EL (cell line): ENCODE measurements at places on chromosomes 13 and 19.

DNA sequence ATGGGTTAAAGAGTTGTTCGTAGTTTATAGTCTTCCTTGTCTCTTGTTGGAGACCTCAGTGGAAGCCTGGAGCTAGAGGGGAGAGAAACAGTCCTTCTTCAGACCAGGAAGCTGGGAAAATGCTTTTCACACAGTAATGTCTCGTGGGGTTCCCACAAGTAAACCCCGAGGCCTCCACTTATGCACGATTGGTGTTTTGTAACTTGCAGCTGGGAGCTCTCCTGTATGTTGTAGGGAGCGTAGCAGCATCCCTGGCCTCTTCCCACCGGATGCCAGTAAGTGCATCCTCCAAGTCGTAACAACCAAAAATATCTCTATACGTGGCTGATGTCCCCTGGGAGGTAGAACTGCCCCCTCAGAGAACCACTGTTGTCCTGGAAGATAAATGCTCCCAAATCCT lies 3.5 kb downstream of the CHAF1A start:
- DNase-seq: no peak

GRCh38 chr19:40754611-40755247 lies 3.7 kb downstream of the SNRPA start:
- DNase-seq: peak; percentile 40

GRCh38 chr13:112984954-112985802 lies 16.2 kb downstream of the MCF2L start:
- no peak for DNase-seq

GRCh38 chr13:50412046-50412617 lies 396.9 kb downstream of the KCNRG start:
- peak; percentile 9 for DNase-seq

- no peak for DNase-seq
Measured at GRCh38 chr13:78868991-78869390, 210.0 kb upstream of the OBI1 start.

DNA sequence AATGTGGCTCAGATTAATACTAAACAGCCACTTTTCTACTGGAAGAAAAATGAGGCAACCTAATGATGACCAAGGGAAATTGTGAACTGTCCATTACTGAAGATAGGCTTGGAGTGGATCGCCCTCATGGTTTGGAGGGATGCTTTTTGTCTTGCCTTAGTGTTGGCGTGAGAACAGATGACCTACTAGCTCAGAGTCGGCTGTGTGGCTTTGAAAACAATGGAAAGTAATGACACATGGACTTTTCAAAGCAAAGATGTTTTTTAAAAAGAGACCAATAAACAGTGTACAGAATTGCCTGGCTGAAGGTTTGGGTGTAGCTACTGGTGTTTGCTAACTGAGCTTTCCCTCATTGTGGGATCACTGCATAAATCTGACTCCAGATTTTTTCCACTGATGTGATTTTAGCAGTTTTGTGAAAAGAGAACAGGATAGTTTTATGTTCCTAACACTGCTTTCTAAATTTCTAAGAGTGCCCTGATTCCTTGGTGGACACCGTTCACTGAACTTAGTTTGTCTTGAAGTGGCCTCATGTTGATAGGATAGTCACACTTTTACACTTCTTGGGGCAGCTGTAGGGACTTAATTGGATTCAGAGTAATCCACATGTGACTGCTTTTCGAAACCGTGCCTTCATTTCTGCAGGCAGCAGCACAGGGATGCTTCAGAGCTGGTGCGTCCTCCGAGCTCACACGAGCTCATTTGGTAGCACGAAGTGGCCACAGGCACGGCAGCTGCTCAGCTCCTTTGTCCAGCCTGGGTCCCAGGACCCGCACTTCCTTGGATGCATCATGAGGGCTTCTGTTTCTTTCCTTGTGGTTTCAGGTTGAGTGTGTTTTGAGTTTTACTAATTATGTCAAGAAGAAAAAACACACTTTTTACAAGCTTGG lies 4.3 kb downstream of the CEBPG start:
- DNase-seq: no peak

- no peak for DNase-seq
Measured at GRCh38 chr13:47929156-47929555, 71.9 kb downstream of the SUCLA2 start.

DNA sequence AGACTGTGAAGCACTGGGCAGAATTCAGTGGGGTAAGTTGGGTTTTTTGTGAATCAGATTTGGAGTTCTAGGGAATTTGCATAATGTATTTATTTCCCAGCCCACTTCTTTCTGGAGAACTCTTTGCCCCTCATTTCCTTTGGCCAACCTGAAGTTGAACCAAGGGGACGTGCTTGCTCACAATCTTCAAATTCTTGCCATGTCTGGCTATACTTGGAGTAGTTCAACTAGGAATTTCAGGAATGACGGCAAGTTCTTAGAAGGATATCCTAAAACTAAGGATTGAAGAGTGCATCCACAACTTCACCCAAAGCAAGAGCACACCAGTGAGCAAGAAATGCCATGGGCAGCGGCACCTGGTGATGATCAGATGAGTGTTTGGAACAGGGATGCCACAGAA lies 88.5 kb downstream of the TEX26 start:
- DNase-seq: no peak

GRCh38 chr13:106424805-106425204 lies 110.7 kb downstream of the EFNB2 start:
- no peak for DNase-seq

- no peak for DNase-seq
Measured at GRCh38 chr13:29624997-29625396, 29.5 kb upstream of the SLC7A1 start.

DNA sequence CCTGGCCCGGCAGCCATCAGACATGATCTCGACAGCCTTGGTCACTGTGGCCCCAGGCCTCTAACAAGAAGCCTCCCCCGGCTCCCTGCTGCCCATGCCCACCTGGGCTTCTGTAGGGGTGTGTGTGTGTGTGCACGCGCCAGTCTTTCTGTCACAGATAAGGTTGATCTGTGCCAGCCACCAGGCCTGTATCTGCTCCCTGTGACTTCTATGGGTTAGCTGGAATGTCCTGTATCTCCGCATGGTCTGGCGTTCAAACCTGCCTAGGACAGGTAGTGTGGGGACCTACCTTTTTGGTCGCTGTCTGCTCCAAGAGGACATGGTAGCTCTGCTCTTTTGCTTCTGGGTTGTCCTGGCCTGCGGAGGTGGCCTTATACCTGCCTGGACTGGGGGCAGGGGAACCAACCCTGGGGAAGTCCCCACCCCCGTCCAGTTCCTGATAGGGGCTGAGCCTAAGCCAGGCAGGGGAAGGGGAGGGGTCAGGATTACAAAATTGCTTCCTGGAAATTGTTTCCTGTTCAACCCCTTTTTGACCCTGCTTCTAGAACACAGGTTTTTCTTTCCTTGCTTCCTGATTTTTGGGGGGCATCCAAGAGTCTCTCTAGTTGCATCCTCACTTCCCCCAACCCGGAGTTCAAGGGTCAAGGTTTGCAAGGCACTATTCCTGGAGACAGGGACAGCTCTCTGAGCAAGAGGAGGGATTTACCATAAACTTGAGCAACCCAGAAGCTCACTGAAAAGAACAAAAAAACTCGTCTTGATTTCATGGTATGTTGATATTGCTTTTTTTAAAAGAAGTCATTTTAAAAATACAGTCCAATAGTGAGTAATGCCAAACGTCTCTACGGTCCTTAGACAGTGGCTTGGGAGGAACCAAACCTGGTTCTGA lies at the start of gene LRG1:
LRG1 (minus strand) TSS at position 344 of the 889 bp plus-strand sequence; CDS start at position 321, 23 bp downstream.
- DNase-seq: no peak

- DNase-seq: no peak
Measured at GRCh38 chr13:106905380-106906162, 337.6 kb upstream of the ARGLU1 start.

DNA sequence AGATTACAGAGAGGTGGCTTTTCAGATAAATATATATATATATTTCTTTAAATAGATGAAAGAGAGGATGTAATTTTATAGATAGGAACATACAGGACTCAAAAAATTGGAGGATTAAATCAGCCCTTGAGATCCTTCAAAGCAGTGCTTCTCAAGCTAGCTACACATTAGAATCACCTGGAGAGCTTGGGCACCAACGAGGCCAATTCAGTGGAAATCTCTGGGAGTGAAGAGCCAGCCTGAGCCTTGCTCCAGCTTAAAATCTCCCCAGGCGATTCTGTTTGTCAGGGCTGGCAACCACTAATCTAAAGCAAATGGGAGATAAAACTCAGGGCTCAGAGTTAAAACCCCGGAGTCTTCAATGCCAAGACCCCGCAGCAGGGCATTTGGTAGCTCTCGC lies 15.0 kb upstream of the CLN5 start:
- DNase-seq: no peak
